ENCODE measurements at places on chromosomes 11 and 22. TPM values are rescaled to one million over a fixed set of nuclear protein-coding genes. Genes with fewer than 3 reads are reported as not detected.

The TP53I11 gene
- total RNA-seq: 0.60 TPM

The OR5AR1 gene
- not detected for total RNA-seq

The ARHGAP8 gene
- not detected for total RNA-seq

The CFAP68 gene
- total RNA-seq: 30.2 TPM

The PGA4 gene
- total RNA-seq: not detected

The RFPL3 gene
- not detected for total RNA-seq

The OR8D4 gene
- not detected for total RNA-seq

The TSPAN32 gene
- 0.90 TPM for total RNA-seq

The UPK3A gene
- not detected for total RNA-seq

The SHISA8 gene
- total RNA-seq: not detected

The EFCAB6 gene
- total RNA-seq: 0.26 TPM

The C22orf42 gene
- total RNA-seq: not detected

The OR10G7 gene
- total RNA-seq: not detected

The OVOL1 gene
- total RNA-seq: 0.11 TPM

The ART5 gene
- not detected for total RNA-seq

The PANX3 gene
- total RNA-seq: not detected

The NRGN gene
- total RNA-seq: 13.4 TPM

The METTL15 gene
- total RNA-seq: 7.5 TPM

The RAG2 gene
- not detected for total RNA-seq

The CTSW gene
- total RNA-seq: 0.41 TPM

The NPAS4 gene
- not detected for total RNA-seq

The RIMBP3B gene
- 0.53 TPM for total RNA-seq

The TRPT1 gene
- 74.4 TPM for total RNA-seq

The GLB1L2 gene
- 17.7 TPM for total RNA-seq

The TBRG1 gene
- total RNA-seq: 27.5 TPM

The NRXN2 gene
- 0.24 TPM for total RNA-seq

The CABP7 gene
- total RNA-seq: not detected

The RIBC2 gene
- not detected for total RNA-seq

The AQP11 gene
- 1.5 TPM for total RNA-seq

The RPS3 gene
- 3,175 TPM for total RNA-seq

The UBQLN3 gene
- not detected for total RNA-seq

The SYT9 gene
- not detected for total RNA-seq

The CPT1B gene
- 8.2 TPM for total RNA-seq

The OR10A2 gene
- not detected for total RNA-seq

The KCNJ1 gene
- not detected for total RNA-seq

The DUSP8 gene
- 0.15 TPM for total RNA-seq

The MUC5B gene
- total RNA-seq: 8.6 TPM

The CLNS1A gene
- 386 TPM for total RNA-seq

The AGBL2 gene
- total RNA-seq: 1.3 TPM

The TRIM6 gene
- 3.4 TPM for total RNA-seq

The RTN4R gene
- total RNA-seq: 1.9 TPM

The ELF5 gene
- total RNA-seq: not detected

The FREY1 gene
- total RNA-seq: 1.7 TPM

The PRAME gene
- 77.8 TPM for total RNA-seq
